ENCODE measurements at places on chromosomes 6 and 20.

GRCh38 chr6:47180633-47181032 is 129.1 kb downstream of the TNFRSF21 start:
- DNase-seq, result no peak

DNA sequence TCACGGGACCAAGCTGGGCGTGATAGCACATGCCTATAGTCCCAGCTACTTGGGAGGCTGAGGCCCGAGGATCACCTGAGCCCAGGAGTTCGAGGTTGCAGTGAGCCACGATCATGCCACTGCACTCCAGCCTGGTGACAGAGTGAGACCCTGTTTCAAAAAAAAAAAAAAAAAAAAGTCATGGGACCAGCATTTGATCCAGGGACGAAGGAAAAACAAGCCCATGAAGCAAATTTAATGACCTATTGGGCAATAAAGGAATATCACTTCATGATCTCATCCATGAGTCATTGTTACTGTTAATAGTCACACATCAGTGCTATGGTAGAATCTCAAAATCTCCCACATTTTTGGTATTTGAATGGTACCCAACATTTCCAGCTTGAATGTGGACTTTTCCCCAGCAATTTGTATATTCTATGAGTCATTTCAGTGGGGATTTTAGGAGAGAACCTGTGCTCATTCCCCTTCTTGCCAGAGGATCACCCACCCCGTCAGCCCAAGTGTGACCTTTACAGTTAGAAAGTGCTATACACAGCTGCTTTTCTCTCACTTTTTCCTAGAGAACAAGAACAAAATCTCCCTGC is 8.5 kb upstream of the SOD2 start:
- no peak for DNase-seq

GRCh38 chr20:48313324-48313723 is 514.5 kb downstream of the PREX1 start:
- DNase-seq, result no peak

GRCh38 chr6:133887156-133887879 is 1.6 kb upstream of the TCF21 start:
- no peak for DNase-seq

GRCh38 chr6:107045826-107046675 is 18.1 kb downstream of the MTRES1 start:
- DNase-seq, result peak; percentile 30

DNA sequence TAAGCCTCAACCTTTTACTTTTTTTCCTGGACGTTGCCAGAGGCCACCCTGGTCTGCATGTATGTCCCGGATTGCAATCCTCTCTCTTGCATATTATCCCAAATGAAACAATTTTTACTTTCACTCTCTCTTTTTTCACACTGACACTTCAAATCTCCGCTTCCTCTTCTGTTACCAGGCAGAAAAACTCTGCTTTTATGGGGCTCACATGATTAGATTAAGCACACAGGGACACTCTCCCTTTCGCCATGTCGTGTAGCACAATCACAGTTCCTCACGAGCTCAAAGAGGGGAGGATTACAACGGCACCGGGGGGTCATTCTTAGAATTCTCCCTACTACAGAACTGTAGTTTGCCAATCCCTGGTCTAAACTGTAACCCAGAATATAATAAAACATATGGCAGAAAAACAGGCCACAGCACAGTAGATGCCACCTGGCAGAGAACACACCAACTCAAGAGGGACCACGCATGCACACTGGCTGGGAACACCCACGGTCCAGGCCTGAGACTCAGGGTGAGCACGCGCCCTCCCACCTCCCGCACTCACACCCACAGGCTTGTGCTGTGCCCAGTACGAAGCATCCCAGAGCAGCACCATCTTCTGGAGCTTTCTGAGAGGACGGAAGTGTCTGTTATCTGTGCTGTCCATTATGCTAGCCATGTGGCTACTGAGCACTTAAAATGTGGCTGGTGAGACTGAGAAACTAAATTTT is 288.7 kb downstream of the KIF16B start:
- DNase-seq, result no peak

DNA sequence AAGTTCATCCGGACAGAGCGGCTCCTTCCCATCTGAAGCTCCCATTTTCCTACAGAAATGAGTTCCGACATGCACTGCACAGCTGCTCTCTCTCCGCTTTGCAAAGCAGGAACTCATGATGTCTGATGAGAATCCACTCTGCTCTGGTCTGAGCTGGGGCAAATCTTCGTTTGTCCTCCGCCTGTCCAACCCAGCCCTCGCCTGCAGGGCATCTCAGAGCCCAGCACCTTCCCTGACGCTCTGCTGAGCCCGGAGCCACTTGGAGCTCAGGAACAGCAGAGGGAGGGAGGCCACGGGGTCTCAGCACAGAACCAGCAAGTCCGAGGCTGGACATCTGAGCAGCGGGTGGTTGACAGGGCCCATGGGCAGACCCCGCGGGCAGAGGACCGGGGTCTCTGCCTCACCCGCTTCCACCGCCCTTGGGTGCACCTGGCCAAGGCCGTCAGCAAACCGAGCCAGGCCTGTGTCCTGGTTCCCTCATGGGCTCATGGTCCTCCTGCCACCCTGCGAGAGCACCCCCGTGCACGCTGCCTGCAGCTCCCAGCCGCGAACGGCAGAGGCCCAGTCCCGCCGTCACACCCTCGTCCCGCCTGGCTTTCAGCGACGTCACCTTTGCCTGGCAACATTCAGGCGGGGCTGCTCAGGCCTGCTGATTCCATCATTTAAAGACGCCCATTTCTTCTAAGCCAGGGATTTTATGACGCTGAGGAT is 78.5 kb upstream of the BHLHE23 start:
- no peak for DNase-seq

DNA sequence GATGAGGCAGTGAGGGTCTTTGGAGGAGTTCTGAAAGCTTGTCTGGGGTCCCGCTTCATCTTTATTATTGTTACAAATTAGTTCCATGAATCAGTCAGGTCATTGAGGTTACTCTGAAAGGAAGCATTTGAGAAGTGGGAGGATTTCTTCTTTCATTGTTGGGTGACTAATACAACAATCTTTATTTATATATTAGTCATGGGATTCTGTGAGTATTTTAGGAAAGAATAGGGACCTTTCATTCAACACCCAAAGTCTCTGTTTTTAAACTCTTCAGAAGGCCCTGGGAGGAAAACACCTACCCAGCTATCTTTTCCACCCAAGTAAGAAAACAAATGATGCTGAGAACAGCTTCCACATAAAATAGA is 98.3 kb downstream of the SOD2 start:
- DNase-seq, result no peak

- no peak for DNase-seq
Observed at GRCh38 chr20:31871618-31871954, 1.2 kb downstream of the TTLL9 start.

GRCh38 chr6:34476921-34477320 is 11.0 kb downstream of the PACSIN1 start:
- no peak for DNase-seq

- no peak for DNase-seq
Observed at GRCh38 chr6:14964556-14965270, 281.2 kb upstream of the JARID2 start.

DNA sequence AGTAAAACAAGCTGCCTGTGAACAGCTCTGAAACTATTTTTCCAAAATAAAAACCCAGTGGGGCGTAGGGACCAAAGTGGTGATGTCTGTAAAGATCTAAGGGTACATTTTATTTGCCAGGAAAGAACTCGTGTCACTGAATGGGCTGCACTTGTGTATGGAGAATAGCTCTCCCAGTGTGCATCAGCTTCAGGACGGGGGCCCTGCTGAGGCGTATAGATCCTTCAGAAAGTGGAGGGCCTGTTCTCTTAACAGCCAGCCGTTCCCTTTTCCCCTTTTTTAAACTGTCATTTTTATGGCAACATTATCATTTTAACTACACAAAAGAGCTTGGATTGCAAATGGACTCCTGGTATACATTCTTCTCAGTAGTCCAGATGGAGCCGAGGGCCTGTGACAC is 137.3 kb downstream of the TMEM242 start:
- no peak for DNase-seq

DNA sequence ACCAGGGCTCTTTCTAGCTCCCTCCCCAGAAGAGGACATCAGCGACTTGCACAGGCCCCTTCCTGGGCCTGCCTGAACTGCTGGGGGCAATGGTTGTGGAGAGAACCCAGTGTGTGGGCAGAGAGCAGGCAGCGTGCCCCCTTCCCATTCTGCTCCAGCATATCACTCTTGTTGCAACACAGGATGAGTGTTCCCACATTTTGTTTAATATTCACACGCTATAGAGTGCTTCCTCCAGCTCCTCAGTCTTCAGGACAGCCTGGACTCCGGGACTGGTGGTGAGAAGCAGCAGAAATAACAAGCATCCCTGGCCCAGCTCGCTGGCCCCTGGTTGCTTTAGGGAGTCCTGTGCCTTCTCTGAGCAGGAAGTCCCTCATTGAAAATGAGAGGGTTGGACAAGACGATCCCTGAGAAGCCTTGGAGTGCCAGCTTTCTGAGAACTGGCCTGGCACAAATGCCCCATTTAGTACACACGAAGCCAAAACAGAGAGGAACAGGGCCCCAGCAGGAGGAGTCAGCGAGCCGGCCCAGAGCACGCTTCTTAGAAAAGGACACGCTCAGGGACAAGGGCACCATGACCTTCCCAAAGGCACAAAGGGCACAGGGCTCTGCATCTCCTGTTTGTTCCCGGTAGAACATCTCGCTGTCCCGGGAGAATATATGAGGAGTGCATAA is 84.2 kb upstream of the FOXC1 start:
- no peak for DNase-seq

- no peak for DNase-seq
Observed at GRCh38 chr20:33919653-33920052, 74.1 kb upstream of the RALY start.

GRCh38 chr20:51132279-51132678 is 109.4 kb upstream of the KCNG1 start:
- no peak for DNase-seq

DNA sequence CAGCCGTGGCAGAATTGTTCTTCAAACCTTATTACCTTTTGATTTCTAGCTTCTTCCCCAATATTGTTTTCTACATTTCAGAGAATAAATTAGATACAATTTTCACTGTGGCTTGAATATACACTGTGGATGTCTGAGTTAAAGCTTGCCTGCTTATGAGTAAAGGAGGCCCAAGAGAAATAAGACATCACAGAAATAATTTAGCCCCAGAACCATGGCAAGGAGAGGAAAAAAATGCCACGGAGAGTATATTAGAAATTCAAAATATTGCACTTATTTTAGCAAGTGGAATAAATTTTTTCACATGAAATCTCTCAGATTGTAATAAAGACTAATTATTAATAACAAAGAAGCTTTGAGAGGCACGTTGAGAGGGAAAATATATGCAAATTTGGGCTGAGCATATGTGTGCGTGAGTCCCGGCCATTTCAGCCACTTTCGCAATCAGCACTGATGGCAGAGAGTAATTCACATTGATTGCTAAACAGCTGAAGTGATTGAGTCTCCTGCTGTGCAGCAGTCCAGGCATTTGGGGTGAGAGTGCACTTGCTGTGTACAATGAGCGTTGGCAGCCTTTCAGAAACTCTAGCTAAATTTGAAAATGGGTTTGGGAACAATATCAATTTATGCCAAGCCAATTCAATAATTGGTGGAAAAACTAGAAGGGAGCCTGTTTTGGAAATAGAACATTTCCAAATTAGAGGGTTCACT is 596.0 kb downstream of the EPM2A start:
- no peak for DNase-seq

GRCh38 chr6:43120944-43121913 is 45.1 kb downstream of the PTK7 start:
- no peak for DNase-seq

- DNase-seq, result no peak
Observed at GRCh38 chr20:4774207-4774606, 52.5 kb downstream of the PRND start.

DNA sequence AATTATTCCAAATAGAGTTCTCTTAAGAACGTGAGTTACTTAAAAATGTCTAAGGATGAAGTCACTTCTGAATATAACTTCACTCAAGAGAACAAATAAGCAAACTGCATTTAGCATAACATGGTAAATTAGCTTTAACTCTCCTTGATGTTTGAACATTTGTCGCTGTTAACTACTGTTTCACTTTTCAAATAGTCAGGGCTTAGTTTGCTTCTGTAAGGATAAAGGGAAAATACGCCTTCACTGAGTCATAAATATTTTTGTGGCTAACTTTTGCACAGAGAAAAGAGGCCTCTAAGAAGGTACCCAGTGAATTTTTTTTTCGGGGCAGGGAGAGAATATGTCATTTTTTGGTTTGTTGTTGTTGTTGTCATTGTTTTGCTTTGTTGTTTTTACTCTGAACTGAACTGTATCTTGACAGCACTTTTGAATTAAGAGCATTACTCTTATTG is 8.1 kb downstream of the PTPN1 start:
- DNase-seq, result no peak

DNA sequence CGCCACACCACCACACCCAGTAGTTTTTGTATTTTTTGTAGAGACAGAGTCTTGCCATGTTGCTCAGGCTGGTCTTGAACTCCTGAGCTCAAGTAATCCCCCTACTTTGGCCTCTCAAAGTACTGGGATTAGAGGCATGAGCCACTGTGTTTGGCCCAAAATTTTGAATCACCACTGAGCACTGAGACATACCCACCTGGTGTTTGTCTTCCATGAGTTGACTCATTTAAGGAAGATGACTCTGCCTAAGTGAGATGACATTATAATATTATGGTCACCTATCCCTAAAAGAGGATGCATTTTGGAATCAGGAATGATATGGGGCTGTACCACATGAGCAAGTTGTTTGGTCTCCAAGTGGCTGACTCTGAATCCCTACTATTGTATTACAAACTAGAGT is 54.6 kb upstream of the RNF217 start:
- DNase-seq, result no peak

DNA sequence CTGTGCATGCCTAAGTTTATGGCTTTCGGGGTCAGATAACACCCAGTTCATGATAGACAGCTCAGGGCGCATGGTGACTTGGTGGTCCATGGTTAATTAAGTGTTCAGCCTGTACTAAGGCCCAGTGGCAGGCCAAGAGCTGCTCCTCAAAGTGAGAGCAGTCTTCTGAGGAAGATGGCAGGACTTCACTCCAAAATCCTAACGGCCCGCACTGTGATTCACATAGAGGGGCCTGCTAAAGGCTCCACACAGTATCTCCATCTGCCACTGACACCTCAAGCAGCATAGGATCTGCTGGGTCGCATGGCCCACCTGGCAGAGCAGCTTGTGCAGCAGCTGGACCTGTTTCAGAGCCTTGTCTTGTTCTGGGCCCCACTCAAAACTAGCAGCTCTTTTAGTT is 10.6 kb upstream of the CST7 start:
- no peak for DNase-seq

- DNase-seq, result no peak
Observed at GRCh38 chr6:142752348-142752747, 192.6 kb downstream of the HIVEP2 start.

- DNase-seq, result no peak
Observed at GRCh38 chr6:43962458-43962857, 164.8 kb downstream of the MRPL14 start.

- no peak for DNase-seq
Observed at GRCh38 chr6:163418311-163419029, 4.0 kb downstream of the QKI start.

DNA sequence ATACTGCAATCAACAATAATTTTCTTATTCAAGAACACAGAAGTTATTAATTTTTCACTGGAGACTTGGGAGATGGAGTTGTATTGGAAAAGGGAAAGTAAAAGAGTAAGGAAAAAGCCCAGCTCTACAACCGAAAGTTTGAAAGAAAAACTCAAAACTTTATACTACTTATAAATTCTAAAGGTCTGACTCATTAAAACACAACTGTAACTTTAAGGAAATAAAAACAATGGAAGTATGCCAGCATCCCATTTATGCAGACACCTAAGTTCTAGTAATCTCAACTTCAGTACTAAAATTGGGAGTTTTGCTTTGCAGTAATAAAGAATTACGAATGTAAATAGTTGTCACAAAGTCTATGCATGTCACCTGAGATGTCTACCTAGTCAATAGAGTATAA is 80.6 kb downstream of the IRAK1BP1 start:
- no peak for DNase-seq

Measured in anterior cingulate cortex (tissue), 58 donors.